ENCODE measurements at places on chromosomes 2 and 18. TPM values are rescaled to one million over a fixed set of nuclear protein-coding genes. Genes with fewer than 3 reads are reported as not detected.

DNA sequence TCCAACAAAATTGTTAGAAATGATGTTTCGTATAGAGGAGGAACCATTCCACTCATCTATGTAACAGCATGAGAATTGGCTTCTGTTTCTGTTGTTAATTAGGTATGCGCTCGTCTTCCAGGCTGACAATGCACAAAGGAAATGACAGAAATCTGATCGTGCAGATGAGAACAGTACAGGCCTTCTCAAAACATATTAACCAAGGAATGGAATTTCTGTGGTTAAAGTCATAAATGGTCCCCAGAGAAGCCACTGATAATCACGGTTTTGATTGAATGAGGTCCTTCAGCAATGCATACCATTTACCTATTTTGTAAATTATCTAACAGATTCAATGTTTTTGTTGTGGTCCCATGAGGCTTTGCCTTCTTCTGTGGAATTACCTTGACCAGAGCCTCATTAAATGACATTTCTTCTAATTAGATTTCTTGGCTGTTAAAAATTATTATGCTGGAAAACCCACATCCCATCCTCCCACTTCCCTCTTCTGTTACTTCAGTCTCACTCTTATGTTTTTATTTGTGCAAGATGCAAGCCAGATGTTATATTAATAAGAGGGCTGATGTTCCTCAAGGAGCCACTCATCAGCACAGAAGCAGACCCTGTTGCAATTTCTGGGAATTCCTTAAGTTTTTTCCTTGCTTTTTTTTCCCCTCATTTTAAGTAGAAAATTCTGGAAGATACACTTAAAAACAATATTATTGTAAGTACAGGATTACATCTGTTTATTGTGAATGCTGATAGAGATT lies 395.8 kb downstream of the PID1 start:
- no peak for DNase-seq

DNA sequence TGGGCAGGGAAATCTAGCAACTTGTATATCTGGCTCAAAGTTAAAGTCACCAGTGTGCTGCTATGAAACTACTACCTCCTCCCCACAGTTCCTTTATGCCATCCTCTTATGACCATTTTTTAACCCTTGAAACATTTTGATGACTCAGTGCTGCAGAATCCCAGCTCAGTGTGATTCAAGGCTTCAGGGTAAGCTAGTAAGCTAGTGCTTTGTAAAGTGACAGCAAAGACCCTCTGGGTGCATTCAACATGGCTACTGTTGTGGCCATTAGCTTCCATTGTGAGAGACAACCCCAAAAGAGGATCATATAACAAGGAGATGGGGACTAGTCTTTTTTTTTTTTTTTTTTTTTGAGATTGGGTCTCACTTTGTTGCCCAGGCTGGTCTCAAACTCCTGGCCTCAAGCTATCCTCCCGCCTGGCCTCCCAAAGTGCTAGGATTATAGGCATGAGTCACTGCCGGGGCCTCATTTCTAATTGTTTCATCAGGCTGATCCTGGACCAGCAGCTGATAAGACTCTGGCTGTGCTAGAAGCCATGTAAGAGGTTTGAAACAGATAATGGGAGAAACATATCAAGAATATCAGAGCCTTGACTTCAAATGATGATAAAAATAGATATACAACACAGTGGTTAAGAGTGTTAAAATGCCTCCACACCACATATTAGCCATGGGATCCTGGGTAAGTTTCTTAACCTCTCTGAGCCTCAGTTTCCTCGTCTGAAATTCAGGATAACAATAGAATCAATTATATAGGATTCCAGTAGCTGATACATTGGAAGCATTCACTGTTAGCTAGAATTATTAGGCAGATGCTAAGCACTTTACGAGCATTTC lies 65.7 kb upstream of the RTN4 start:
- DNase-seq: no peak

DNA sequence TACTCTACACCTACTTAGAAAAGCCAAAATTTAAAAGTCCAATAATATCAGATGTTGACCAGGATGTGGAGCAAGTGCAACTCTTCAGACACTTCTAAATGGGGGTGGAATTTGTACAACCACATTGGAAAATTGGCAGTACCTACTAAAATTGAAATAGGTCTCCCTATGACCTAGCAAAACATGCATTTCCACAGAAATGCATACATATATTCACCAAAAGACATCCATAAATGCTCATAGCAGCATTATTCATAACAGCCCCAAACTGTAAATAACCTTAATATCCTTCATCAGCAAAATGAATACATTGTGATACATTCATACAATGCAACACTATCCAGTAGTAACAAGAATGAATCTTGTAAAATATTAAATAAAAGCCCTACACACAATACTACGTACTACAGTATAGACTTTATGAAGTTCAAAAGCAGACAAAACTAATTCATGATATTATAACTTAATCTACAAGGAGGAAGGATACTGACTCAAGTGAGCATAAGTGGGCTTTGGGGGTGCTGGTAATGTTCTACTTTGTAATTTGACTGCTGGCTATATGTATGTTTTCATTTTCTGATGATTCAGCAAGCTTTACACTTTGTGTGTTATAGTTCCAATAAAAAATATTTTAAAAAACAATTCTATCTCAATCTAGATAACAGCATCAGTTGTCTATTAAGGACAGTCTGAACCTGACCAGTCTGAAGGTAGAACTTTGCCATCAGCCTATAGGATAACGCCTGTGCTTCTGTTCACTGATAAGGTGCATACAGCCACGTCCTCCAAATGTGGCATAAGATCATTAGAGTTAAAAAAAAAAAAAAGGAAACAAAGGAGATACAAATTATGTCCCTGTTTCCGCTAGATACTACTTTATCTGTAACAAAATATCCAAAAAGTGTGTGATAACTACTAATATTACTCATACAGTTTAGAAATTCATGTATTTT lies 6.6 kb upstream of the TNFRSF11A start:
- DNase-seq: no peak

DNA sequence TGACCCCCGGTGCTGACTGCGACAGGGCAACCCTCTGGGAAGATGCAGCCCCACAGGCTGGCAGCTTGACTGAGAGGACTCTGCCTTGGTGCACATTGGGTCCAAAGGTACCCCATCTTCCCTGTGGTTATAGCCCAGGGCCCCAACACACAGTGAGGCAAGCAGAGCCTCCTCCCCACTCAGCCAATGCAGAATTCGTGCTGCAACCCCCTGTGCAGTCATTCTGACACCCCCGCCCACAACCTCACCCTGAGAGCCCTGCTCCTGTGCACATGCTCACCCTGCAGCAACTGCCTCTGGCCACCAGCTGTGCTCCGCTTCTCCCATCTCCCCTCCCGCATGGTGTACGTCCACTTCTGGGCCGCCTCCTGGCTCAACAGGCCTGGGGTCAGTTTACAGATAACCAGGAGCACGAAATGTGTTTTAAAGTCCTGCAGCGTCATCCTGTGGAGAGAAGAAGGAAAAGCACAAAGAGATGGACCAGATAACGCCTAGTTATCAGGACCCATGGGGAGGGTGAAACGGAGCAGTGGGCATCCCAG lies 24.4 kb downstream of the CAPN14 start:
- DNase-seq: no peak

DNA sequence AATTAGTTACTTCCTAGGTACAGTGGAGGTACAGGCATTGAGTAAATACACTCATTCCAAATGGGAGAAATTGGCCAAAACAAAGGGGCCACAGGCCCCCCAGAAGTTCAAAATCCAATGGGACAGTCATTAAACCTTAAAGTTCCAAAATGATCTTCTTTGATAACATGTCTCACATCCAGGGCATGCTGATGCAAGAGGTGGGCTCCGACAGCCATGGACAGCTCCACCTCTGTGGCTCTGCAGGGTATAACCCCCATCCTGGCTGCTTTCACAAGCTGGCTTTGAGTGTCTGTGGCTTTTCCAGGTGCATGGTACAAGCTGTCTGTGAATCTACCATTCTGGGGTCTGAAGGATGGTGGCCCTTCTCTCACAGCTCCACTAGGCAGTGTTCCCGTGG lies 488.7 kb downstream of the DCDC2C start:
- no peak for DNase-seq

DNA sequence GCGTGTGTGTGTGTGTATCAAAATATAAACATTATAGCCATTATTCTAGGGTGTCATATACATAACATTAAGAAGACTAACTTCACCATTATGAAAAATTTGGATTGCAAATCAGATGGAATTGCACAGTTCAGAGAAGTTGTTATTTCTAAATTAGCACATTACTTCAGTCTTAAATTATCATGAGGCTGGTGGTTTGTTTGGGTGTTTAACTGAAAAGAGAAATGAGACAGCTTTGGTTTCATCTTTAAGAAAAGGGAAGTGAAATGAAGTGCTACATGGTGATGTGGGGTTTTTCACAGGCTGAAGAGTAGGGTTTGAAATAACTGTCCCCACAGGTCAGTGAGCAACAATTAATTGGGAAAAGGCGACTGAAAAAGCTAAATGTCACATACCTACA lies 161.2 kb upstream of the XIRP2 start:
- no peak for DNase-seq

DNA sequence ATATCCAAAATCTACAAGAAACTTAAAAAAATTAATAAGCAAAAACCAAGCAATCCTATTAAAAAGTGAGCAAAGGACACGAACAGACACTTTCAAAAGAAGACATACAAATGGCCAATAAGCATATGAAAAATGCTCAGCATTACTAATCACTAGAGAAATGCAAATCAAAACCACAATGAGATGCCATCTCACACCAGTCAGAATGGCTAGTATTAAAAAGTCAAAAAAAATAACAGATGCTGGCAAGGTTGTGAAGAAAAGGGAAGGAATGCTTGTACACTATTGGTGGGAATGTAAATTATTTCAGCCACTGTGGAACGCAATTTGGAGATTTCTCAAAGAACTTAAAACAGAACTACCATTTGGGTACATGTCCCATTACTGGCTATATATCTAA lies 128.8 kb upstream of the SESTD1 start:
- DNase-seq: no peak

GRCh38 chr2:49770919-49771318 lies 616.6 kb upstream of the FSHR start:
- peak; percentile 55 for DNase-seq

DNA sequence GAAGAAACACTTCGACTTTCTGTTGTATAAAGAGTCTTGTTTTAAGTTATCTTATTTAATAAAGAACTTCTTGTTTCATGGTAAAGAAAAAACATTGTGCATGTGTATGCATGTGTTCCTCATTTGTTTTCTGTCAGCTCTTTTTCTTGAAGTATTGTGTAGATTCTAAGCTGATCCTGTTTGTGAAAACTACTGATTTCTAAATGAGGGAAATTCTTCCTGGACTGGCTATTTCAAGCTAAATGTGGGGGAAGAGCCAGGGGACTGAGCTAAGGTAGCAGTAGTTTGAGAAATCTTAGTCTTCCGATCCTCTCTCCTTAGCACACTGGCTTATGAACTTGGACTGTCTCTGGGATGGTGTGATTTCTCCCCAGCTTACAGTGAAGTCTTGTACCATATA lies 56.4 kb upstream of the RBMS1 start:
- DNase-seq: no peak

- peak; percentile 71 for DNase-seq
These were observed 1.7 kb upstream of the SMAD4 start for GRCh38 chr18:51028201-51028805.

- peak; percentile 26 for DNase-seq
These were observed 23.3 kb upstream of the APOB start for GRCh38 chr2:21067125-21067524.

DNA sequence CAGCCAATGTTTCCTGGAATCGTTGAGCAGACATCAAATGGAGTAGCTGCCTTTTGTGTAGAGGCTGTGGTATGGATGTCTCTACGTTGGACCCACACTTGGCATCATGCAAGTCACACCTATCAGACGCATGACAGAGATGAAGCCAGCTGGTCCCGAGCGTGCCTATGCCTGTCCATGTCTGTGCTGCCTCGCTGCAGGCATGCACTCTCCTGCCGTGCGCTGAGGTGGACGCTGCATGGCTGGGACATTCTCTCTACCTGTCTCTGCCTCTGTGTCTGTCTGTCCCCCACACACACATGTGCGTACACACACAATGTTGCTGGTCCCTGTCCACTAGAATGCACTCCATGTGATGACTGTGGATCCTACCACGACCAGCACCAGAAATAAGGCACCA lies 514.2 kb upstream of the MYT1L start:
- no peak for DNase-seq

DNA sequence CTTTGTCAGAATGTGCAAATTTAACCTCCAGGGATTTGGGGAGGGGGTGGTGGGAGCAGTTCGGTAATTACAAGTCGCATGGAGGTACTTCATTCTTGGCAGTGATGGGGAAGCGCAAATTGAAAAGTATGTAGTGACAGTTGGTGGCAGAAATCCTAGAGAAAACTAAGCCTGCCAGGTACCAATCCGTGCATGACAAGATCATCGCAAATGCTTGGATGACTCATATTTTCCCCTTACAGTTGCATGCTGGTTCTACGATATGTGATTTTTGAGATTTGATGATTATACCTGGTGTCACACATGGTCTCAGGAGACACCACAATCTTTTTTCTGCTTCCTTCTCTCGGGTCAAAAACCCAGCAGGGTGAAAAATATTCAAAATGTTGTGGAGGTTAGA lies 479.7 kb upstream of the ID2 start:
- DNase-seq: no peak

GRCh38 chr2:232447091-232447620 lies 8.8 kb upstream of the ALPI start:
- no peak for DNase-seq

DNA sequence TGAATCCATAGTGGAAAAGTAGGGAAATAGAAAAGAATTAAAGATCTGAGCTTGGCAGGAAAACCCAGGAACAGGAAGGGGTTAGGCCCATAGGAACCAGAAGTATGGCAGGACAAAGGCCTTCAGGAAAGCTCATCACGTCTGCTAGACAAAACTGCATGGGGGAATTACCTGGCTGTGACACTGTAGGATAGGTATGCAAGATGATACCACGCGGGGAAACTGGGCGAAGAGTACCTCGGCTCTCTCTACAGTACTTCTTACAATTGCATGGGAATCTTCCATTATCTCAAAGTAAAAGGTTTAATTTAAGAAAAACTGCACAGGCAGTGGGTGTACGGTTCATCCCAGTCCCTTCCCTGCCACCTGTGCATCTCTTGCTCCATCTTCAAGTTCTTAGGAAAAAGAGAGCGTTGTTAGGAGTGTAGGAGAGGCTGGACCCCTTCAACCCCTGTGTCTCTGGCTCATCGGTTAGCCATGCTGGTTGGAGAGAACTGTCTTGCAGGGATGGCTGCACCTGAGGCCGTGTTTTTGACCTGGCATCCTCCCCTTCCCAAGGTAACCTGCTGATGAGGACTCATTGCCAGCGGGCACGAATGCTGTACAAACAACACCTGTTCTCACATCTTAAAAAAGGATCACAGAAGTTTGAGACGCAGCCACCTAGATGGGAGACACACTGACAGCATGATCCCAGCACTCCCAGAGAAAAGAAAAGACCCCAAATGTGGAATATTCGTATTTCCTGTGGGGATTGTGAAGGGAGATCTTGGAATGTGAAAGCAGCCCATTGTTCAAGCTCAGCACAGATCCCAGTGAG lies 120.5 kb upstream of the COPS8 start:
- DNase-seq: no peak

GRCh38 chr18:39571511-39571910 lies 2005.9 kb upstream of the CELF4 start:
- no peak for DNase-seq

GRCh38 chr2:191791953-191792560 lies 54.8 kb downstream of the CAVIN2 start:
- no peak for DNase-seq

FOSL2 gene
- 73.2 TPM for total RNA-seq

TFCP2L1 gene
- 0.12 TPM for total RNA-seq

FOXD4L1 gene
- 0.17 TPM for total RNA-seq

SH3RF3 gene
- total RNA-seq: 0.47 TPM

All from activated CD4-positive, alpha-beta T cell treated with anti-CD3 and anti-CD28 coated beads, Interleukin-2, amount 10 ng/mL, durations not matched to agents 24 days and 14 days (primary cell).